ENCODE measurements at places on chromosomes 6 and 20.

GRCh38 chr6:134190883-134191282 lies 127.0 kb downstream of the SGK1 start:
- DNase-seq, result no peak

DNA sequence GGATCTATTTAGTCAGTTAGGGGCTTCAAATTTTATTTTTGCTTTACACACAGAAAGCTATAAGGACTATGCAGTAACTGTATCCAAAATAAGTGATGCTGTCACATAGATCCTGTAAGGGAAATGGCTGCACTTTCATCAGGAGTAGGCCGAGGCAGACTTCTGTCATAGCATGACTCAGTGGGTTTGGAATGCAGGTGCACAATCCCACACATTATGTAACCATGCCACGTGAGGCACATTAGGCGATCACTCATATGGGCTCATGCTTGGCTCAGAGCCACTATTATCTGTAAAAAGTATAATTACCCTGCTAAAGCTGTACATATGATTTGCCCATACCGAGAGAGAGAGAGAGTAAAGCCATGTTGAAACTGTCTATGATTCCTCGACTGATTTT lies 1189.4 kb upstream of the EYS start:
- DNase-seq, result peak; percentile 25

- DNase-seq, result no peak
Observed at GRCh38 chr6:14640631-14641030, 523.1 kb downstream of the CD83 start.

DNA sequence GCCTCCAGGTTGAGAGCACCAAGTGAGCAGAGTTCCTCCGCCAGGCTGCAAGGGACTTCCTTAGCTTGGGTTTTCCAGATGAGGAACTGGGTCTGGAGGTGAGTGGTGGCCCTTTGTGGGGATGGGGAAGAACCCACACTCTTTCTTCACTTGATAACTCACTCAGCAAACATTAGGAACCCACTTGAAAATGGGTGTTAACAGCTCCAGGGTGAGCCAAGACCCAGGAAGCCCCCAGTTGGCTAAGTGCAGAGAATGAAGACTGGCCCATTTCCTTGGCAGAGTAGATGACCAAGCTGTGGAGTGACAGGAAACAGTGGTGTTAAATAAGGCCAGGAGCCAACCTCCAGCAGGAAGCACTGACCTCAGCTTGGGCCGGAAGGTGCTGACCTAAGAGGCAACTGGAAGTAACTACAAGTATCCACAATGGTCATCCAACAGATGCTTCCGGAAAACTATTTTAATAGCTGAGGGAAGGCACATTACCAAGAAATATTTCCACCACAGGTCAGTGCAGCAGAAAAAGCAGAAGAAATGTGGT lies 22.7 kb downstream of the MRPL14 start:
- DNase-seq, result peak; percentile 20

- DNase-seq, result no peak
Observed at GRCh38 chr6:15132167-15132566, 113.7 kb upstream of the JARID2 start.

DNA sequence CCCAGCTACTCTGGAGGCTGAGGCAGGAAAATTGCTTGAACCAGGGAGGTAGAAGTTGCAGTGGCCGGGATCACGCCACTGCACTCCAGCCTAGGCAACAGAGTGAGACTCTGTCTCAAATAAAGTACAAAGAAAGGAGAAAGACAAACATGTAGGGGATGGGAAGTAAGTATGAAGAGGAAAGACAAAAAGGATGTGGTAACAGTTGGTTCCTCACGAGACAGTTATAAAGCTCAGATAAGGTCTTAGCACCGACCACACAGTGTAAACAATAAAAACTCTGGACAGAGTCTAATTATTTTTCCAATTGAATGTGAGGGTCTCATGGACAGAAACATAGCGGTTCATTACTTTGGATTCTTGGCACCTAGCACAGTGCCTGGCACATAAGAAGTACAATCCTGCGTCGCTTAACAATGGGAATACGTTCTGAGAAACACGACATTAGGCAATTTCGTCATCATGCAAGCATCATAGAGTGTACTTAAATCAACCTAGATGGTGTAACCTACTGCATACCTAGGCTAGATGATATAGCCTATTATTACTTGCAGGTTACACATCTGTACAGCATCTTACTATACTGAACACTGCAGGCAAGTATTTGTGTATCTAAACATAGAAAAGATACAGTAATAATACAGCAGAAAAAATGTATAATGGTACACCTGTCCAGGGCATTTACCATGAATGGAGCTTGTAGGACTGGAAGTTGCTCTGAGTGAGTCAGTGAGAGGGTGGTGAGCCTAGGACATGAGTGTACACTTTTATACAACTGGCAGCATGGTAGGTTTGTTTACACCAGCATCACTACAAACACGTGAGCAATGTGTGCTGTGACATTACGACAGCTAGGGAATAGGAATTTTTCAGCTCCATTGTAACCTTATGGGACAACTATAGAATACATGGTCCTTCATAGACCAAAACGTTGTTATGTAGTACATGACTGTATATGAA lies 38.2 kb downstream of the MBOAT1 start:
- DNase-seq, result no peak

DNA sequence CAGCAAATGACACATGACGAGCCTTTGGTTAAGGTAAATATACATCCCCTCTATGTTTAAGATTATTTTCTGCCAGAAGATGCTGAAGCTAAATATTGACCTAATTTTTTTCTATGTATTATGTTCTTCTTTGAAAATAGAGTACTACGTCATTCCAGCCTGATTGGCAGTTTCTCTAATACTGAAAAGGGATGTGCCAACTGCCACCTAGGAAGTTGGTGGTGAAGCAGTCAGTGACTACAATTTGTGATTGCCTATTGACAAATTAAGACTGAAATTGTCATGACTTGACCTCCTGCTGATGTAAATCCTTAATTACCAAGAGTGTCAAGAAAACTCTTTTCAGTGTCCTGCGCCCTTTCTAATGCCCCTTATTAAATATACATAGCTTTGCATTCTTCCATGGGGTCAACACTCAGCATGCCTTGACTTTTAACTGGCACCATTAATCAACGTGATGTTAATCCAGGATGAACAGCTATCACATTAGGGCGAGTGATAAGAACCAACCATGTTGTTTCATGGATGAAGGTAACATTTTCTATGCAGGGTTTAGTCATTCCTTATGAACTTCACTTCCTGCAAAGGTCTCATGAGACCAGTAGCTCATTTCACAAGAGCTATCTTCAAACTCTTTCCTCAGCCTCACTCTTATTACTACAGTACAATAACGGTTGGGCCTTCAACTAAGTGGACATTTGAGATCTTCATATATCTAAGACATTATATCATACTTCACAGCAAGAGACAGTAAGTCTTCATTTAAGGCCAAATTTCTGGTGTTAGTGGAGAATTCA lies 22.5 kb upstream of the SGK1 start:
- peak; percentile 74 for DNase-seq

DNA sequence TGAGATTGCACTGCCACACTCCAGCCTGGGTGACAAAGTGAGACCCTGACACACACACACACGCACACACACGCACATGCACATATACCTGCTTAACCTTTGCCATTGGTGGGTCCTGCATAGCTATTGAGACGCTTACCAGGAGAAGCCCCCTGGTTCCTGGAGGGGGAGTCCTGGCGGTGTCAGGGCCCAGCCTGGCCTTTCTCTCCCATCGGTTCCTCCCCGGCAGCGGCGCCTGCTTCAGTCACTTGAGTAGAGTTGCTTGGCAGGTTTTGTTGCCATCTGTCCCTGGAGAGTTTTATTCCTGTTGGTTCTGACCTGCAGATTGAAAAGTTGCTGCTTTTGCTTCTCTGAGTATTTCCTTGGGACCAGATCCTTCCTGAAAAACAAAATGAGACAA lies 20.6 kb upstream of the FAM209A start:
- no peak for DNase-seq

DNA sequence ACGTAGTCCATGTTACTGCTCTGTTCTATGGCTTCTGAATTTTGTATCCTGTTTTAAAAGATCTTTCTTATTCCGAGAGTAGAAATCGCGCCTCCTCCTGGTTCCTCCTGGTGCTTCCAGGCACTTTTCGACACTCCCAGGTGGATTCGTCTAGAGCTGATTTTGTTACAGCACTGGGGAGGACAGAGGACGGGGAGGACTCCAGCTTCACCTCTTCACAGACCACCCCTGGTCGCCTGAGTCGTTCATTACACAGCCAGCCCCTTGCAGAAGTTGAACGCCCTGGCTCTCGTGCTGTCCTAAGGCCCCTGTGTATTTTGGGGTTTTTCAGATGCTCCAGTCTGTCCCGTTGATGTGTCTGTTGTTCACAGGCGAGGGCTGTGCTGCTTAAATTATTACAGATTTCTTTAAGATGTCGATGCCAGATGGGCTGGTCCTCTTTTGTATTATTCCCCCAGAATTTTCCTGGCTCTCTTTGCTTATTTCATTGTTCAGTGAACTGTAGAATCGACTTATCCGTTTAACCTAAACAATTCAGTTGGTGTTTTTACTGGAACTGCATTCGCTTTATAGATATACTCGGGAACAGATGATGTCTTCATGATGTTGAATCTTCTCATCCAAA lies 30.5 kb downstream of the COL20A1 start:
- no peak for DNase-seq

GRCh38 chr6:113824411-113824810 lies 32.7 kb upstream of the MARCKS start:
- no peak for DNase-seq

- peak; percentile 30 for DNase-seq
Observed at GRCh38 chr20:57387945-57388371, 3.2 kb upstream of the RBM38 start.
